Substantia nigra (tissue), 51 donors: ENCODE measurements at places on chromosomes 6 and 20.

- no peak for DNase-seq
Observed at GRCh38 chr6:7257521-7258230, 55.3 kb downstream of the SSR1 start.

DNA sequence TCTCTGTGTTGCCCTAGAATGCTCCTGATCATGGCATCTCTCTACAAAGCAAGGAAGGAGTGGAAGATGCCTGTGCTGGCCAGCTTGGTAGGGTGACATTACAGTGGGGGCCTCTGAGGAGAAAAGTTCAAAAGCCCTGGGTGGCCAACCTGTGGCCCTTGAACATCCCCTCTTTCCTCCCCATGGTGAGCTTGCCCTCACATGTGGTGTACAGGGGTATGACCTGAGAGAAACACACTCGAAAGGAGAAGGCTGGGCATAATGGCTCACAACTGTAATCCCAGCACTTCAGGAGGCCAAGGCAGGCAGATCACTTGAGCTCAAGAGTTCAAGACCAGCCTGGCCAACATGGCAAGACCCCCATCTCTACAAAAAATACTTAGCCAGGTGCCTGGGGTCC is 36.6 kb upstream of the SCAF8 start:
- no peak for DNase-seq

- DNase-seq = no peak
Observed at GRCh38 chr6:10528158-10528981, 7.2 kb downstream of the GCNT2 start.

DNA sequence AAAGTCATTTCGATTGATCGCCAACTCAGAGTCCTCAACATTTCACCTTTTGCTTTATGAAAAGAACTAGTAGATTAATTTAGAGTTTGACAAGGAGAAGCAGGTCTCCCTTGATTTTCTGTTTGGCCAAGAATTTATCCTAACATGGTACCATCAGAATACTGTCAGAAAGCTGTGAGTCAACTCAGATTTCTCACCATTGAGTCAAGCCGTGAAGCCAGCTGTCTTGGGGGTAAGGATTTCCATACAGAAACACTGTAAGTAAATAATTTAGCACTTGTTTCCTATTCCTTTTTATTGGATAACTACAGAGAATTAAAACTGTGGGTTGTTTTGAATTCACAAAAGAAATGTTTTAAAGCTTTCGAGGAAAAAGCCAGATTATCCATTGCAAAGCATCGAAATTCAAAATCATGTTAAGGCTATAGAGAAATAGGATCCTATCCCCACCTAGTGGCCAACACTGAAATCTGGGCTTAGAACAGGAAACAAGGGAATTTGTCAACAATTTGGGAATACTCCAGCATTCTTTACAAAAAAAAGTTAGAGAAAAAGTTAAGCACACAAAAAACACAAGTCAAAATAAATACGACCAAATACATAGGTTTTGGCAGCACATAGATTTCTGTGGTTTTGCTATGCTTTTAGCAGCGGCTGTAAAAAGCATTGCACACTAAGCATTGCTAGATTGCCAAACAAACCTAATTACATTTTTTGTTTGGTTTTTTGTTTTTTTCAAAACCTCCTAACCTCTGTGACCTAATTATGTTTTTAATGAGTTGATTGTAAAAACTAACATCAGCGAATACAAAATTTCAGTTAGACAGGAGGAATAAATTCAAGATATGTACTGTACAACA is 44.2 kb downstream of the COL11A2 start:
- DNase-seq = no peak

- DNase-seq = no peak
Observed at GRCh38 chr6:22024973-22025467, 271.8 kb downstream of the PRL start.

DNA sequence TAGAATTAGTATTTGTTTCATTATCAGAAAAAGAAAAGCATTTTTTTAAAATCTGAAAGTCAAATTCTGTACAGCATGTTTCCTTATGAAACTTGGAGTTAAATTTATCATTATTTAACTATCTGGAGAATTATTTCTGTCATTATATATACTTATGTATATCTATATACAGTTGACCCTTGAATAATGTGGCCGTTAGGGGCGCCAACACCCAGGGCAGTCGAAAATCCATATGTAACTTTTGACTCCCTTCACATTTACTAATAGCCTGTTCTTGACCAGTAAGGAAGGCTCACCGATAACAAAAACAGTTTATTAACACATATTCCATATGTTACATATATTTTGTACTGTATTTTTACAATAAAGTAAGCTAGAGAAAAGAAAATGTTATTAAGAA is 341.2 kb downstream of the ADGRB3 start:
- no peak for DNase-seq

GRCh38 chr20:50930976-50931305 is 296 bp downstream of the ADNP start:
- no peak for DNase-seq

DNA sequence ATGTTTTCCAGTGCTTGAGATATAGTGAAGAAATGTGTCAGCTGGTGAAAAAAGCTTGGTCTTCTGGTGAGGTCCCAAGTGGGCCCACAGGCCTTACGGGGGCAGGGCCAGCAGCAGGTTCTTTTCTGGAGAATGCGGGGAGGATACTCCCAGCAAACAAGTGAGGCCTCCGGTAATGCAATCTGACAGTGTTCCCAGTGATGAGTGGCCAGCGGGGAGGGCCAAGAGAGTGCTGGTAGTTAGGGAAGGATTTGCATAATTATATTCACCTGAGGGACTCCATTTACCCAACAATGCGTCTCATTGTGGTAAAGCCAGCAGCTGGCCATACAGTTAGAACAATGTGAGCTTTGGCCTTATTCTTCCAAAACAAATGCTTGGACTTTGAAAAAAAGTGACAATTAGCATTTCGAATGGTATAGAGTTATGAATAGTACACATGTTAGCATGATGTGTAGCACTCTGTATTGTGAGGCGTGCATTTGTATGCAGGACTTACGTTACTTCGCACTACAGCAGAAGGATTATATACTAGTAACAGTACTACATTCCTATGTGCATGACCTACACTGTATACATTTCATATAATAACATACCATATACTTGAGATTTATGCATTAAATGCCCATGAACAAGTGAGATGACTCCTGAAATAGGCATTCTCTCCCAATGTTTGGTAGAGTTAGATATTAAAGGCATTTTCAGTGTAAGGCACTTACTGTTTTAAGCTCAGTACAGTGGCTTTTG is 69.8 kb downstream of the MYB start:
- DNase-seq = no peak

GRCh38 chr6:165968408-165968807 is 199.2 kb downstream of the TBXT start:
- no peak for DNase-seq

DNA sequence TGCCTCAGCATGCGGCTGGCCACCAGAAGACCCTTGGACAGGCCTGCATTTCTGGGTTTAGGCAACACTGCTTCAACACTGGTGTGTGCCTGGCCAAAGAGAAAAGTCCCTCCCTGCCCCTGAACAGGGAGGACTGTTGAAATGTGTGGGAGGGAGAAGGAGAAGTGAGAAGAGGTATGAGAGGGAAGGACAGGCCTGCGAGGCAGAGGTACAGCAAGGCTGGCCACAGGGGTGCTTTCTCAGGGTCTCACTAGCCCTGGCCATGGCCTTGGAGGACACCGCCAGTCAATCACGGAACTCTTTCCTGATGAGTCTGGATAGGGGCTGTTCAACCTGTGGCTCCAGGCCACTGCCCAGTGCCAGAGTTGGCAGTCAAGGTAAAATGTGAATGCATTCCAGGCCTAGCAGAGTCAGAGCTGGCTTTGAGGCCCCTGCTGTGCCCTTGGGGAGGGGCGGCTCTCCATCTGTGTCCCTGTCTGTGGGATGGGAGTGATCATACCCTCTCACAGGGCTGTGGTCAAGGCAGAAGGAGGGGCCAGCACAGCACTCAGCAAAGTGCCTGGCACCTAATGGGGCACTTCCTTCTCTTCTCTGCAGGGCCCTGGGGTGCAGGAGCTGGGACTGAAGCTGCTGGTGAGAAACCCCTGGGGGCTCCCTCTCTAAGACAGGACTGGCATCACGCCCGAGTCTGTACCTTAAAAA is 43.2 kb upstream of the CDH22 start:
- no peak for DNase-seq

DNA sequence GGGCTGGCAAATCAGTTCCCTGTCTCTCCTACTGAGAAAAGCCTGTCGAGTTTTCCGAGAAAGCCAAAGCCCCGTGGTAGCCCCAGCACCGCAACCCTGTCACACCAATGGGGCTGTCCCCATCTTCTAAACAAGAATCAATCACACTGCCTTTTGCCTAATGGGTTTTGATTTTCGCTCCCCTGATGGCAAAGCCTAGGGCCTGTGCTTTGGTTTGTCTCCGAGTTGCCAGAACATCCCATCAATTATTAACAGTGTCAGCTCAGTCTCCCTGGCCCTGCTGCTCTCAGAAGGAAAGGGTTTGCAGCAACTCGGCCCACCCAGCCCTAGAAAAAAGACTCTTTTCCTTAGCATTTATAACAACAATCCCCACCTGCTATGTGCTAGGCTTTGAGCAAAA is 4.2 kb downstream of the KCNB1 start:
- no peak for DNase-seq

- no peak for DNase-seq
Observed at GRCh38 chr6:121503589-121503991, 68.1 kb downstream of the GJA1 start.

GRCh38 chr6:56851074-56851473 is 103.8 kb upstream of the BEND6 start:
- no peak for DNase-seq

GRCh38 chr6:154791556-154792317 is 58.5 kb downstream of the SCAF8 start:
- no peak for DNase-seq

GRCh38 chr6:150354754-150355571 is 13.8 kb upstream of the IYD start:
- DNase-seq = no peak

DNA sequence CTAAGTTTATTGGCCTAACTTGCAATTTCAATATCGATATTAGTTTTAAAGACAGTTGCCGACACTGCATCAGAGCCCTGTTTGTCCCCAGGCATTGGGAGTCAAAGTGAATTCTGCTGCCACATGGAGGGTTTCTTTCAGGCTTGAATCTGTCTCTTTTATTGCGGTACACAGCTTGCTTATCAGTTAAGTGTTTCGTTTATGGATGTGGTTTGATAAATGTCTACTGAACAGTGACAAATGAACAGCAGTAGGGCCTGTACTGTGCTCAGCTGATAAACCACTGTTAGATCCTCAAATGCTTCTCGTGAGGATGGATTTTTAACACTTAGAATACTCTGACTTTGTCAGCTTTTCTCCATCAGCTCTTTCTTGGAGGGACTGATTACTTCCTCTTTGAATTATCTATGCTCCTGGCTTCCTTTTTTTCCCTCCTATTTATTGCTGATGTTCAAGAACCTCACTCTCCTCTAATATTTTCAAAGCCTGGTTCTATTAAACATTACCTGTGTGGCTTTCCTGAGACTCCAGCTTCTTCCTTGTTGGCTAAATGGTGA is 240.8 kb downstream of the PLCB1 start:
- DNase-seq = no peak

DNA sequence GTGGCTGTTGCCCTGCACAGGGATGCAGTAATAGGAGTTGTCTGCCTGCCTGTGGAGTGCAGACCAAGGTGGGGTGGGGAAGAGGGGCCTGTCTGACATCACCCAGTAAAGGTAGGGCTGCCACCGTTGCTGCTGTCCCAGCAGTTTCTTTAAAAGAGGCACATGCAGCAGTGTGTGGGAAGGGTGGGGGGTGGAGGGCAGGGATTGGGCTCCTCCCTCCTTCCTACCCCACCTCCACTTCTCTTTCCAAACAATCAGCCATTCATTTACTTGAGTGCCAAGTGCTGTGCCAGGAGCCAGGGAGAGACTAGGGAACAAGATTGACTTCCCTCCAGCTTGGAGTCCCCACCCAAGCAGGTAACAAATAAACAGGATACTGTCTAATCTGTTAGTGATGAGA is 66.8 kb upstream of the MYL9 start:
- DNase-seq = no peak

DNA sequence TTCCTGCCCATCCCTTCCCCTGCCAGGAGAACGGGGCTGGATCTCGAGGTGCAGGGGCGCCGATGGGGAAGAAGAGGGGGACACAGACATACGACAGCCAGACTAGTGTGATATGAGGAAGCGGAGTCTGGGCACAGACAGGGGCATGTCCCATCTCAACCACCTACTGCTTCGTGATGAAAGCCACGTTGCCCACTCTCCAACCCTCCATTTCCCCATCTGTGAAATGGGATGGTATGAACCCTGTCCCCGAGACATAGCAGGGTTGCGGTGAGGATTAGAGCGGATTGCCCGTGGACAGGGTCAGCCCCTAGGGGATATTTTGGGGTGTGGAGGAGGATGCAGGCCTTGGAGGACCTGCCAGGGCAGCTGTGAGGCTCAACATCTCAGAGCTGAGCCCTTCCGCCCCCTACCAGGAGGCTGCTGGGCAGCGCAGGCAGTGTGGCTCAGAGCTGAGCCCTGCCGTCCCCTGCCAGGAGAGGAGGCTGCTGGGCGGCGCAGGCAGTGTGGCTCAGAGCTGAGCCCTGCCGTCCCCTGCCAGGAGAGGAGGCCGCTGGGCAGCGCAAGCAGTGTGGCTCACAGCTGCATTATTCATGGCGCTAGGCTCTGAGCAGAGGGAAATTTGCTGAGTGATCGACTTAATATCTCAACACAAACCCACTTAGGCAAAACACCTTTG is 71.7 kb downstream of the GRM4 start:
- no peak for DNase-seq

GRCh38 chr20:6126846-6127245 is 4.0 kb upstream of the FERMT1 start:
- DNase-seq = no peak

- no peak for DNase-seq
Observed at GRCh38 chr6:147936703-147937470, 405.8 kb upstream of the SASH1 start.

- no peak for DNase-seq
Observed at GRCh38 chr6:54085541-54085940, 25.7 kb upstream of the MLIP start.

- no peak for DNase-seq
Observed at GRCh38 chr6:106197441-106197840, 111.3 kb downstream of the PRDM1 start.

- no peak for DNase-seq
Observed at GRCh38 chr20:34331838-34332237, 28.7 kb upstream of the AHCY start.

DNA sequence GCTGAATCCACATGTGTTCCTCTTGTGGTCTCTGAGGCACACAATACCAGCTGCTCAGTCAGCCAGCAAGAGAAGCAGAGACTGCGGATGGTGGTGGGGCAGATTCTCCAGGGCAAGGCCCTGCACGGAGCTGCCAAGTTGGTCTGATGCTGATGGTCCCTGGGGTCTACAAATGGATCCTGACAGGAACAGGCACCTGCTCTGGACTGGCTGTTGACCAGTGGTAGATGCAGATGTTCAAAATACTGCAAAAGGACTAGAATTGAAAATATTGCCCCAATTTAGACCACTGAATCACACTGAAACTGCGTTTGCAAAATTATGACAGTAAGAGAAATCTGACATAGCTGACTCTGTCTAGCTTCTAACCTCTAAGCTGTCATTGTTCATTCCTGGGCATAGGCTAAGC is 29.6 kb upstream of the TUBB2A start:
- DNase-seq = no peak

- no peak for DNase-seq
Observed at GRCh38 chr6:109102762-109103161, 7.5 kb downstream of the CEP57L1 start.
